ENCODE measurements at places on chromosomes 5 and 9.

DNA sequence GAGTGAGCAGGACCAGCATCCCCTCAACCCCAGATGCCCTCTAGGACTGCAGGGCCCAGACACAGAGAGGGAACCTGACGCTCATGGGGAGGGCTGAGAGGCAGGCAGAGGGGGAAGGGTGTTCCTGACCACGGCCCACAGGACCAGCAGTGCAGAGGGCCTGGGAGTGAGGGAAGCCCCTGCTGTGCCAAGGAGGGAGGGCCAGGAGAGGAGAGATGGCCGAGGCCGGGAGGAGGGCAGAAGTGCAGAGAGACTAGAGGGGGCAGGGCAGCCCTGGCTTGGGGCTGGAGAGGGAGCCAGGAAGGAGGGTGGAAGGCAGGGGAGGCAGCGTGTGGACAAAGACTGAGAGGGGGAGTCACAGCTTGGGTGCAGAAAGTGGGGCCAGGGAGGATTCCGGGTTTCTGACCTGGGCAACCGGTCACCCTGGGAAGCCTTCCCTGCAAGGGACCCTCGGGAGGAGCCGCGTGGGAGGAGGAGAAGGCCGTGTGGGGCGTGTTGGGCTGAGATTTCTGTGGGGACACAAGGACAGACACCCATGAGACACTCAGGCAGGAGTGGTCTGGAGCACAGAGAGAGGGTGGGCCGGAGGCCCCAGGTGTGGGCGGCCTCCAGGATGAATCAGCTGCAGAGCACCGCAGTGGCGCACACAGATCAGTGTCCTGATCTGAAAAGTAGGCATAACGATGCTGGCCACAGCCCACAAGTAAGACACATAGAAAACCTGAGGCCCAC, 117.5 kb downstream of the ADAMTS2 start:
- DNase-seq: no peak

DNA sequence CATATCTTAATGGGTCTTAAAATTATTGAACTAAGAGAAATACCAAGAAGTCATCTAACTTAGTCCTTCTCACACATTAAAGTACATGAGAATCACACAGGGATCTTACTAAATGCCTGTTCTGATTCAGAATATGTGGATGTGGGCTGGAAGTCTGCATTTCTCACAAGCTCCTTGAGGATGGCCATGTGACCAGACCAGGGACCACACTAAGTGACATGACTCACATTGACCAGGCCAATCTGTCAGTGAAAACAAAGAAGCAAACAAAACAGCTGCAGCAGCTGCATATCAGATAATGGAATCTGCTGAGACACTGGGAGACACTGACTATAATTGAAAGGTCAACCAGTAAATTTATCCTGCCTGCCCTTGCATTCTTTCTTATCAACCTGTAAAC, 110.5 kb downstream of the ADAMTS12 start:
- no peak for DNase-seq

DNA sequence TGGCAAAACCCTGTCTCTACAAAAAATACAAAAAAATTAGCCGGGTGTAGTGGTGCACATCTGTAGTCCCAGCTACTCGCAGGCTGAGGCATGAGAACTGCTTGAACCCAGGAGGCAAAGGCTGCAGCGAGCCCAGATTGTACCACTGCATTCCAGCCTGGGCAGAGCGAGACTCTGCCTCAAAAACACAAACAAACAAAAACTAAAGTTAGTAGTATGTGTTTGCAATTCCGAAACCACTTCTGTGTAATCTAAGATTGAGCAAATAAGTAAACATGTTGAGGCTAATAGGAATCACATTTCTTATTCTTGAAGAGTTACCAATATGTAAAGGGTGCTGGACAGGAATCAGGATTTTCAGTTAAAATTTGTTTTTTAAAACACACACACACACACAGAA, 70.0 kb upstream of the SUSD1 start:
- no peak for DNase-seq

DNA sequence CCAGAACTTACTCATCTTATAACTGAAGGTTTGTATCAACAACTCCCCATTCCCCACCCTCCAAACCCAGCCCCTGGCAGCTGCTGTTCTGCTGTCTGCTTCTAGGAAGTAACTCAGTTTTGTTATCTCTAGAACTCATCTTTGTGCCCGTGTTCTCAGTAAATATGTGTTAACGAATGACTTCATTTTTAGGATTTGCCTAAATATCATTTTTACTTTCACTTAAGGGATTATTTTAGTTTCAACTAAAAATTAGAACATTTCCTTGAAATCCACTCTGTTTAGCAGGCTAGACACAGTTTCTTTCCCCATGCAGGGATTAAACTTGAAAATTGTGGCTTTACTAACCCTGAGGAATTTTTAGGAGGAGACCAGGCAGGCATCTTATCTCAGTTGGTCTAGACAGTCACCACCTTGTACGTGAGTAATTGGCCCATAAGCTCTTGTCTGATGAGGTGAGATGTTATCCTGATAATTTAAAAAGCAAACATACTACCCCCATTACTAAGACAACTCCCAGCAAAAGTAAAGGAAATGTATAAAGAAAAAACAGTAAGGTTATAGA, 68.2 kb upstream of the TNFAIP8 start:
- DNase-seq: no peak

GRCh38 chr5:134902071-134902801, 2.7 kb upstream of the PCBD2 start:
- DNase-seq: peak; percentile 14

DNA sequence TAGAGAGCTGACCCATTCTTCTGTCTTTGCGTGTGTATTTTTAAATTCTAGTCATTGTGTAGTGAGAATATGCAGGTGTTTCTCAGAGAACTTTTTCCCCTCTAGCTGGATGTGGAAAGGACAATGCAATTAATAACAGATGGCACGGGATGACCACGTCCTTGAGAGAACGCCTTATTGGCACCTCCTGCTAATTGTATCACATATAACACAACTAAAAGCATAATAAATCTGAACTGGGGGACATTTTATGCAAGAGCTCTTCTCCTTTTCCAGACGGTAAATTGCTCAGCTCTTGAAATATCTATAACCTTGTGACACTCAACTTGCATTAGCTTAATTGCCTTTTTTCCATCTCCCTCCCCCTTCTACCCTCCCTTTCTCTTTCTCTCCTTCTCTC, 62.9 kb upstream of the IZUMO3 start:
- no peak for DNase-seq

- no peak for DNase-seq
Measured at GRCh38 chr5:175860531-175861045, 10.8 kb upstream of the CPLX2 start.

DNA sequence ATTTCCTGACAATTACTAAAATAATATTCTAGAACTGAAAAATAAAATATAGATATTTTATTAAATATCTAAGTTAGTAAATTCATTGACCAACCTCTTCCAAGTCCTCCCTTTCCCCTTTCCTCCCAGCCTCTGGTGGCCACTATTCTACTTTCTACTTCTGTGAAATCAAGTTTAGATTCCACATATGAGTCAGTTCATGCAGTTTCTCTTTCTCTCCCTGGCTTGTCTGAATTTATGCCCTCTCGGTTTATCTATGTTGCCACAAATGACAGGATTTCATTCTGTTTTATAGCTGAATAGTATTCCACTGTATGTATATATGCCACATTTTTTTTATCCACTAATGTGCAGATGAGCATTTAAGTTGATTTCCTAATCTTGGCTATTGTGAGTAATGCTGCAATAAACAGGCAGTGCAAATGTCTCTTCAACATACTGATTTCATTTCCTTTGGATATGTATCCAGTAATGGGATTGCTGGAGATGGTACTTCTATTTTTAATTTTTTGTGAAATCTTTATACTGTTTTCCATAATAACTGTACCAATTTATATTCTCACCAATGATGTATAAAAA, 52.3 kb downstream of the WDR36 start:
- DNase-seq: no peak

DNA sequence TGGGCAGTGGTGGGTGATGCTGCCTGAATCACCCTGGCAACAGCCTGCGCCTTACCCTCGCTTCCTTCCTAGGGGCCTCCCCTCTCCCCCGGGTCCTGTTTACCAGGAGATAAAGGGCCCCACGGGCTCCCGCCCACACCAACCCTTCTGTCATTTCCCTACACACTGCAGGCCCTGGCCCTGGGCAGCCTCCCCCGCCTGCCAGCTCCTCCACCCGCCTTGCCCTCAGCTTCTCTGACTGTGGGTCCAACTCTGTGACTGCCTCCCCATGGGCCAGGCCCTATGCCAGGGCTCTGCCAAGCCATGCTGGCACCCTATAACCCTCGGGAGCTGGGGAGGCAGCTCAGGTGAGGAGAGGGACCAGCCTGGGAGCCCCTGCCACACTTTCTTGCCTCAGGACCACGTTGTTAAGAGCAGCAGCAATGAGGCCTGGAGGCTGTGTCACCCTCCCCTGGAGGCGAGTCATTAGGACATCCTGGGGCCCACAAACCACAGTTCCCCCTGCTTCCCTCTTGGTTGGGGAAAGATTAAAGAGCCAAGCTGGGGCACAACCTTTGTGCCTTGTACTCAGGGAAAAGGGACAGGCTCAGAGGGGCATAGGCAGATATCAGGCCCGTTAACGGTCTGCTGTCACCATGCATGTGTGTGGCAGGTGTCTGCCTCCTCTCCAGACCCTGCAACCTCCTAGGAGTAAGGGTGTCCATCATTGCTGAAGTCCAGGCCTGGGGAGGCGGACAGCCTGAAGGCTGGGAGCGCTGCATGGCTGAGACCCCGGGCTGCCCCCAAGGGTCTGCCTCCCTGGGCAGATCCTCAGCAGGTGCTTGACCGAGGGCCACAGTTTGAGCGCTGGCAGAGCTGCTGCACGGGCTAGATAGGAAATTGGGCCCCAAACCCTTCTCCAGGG, 2.8 kb downstream of the MGAT4B start:
- no peak for DNase-seq

DNA sequence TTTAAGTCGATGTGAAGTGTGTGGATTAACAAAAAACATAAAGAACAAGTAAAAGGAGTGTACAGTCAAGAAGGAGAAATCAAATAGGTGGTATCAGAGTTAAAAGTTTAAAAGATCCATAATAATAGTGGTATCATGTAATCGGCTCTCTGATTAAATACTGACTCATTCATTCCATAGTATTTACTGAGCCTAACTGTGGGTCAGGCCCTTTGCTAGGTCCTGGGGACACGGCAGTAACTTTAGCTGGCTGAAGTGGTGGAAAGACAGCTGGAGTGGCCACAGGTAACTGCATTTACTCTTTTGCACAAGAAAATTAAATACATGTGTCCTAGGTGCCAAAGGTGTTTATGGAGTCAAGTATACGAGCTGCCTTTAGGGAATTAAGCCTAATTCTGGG, 124.0 kb downstream of the GNAQ start:
- no peak for DNase-seq

GRCh38 chr5:22572941-22573340, 280.2 kb downstream of the CDH12 start:
- no peak for DNase-seq

GRCh38 chr5:140672455-140673186, 755 bp downstream of the DND1 start:
- no peak for DNase-seq

DNA sequence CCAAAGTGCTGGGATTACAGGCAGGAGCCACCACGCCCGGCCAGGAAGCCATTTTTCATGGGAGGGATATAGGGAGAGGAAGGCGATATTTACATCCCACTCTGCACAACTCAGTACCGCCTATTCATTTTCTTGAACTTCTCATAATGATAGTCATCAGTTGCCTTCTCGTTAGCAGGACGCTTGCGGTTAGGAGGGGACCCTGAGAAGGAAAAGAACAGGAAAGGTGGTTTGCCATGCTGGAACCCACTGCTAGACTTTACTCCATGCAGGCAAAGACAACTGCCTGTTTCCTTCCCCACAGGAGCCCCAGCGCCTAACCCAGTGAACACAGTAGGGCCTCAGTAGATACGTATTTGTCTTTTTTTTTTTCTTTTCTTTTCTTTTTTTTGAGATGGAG, 4.1 kb upstream of the TOR1A start:
- DNase-seq: no peak

DNA sequence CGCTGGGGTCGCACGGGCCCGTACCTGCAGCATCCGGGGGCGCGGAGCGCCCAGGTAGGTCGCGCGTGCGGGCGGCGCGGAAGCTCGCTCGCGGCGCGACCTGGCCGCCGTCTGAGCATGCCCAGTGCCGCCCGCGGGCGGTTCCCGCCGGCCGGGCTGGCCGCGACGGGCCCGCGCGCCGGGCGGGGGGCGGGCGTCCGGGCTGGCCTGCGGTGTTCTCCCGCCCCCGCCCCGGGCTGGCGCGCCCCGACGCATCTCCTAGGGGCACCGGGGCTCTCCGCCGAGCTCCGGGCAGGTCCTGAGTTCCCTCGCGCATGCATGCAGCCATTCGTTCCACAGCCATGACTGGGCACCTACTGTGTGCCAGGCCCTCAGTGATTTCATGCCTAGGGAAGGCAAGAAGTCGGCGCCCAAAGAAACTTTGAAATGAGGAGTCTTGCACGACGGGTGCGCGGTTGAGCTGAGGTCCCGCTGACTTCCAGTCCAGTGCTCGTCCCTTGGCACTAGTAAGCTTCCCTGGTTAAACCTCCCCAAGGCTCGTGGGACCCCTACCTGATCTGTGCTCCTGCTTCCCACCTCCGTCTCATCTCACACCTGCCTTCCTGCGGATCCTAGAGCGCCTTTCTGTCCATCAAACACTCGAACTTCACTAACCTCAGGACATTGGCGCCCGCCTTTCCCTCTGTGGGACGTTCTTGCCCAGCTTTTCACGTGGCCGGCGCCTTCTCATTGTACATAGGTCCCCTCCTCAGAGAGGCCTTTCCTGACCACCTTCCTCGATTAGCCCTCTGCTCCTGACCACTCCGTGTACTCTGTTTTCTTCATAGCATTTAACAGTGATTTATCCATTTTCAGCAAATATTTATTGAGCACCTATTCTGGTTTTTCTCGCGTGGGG, at the start of gene PTPN3:
PTPN3 (minus strand) TSS at position 113 of the 898 bp plus-strand sequence. CDS start 34,873 bp downstream, outside the sequence.
- no peak for DNase-seq

Data from caudate nucleus (tissue), 63 donors.